ENCODE measurements at places on chromosomes 3 and 15.

DNA sequence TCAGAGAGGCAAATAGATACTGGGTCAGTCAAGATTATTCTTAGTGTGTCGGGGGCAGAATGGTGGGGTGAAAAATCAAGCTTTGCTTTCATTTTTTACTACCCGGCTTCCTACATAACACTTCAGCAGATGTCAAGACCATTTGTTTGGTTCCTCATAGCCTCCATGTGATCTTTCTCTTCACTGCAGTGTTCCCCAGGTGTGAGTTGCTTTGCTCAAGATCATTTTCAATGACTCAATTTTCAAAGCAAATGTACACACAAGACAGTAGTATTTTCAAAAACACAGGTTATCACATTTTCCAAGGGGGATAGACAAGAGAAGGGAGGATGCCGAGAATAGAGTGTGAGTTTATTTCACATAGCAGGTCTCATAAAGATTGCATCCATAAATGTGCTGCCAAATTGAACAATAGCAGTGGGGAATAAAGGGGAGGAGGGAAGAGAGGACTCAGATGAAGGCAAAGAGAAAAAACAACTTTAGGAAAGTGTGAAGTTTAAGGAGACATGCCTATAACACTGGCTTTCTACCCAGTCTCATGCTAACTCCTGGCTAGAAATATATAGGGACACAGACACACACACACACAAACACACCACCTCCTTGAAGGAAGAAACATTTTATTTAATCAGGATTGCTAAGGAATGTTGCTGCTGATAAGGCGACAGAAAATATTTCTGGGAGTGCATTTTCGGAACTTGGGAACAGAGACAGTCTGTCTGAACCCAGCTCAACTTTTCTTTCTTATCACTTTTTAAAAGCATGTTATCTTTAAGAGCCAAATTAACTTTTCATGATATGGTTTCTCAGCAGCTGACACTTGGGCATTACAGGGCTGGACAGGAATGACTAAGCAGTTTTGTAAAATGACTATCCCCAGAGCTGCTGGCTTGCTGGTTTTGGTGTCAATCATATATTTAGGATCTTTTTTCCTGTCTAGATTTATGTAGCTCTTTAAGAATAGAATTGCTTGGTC, 402.4 kb downstream of the RBMS3 start:
- DNase-seq: no peak

- no peak for DNase-seq
Observed at GRCh38 chr3:40765884-40766283, 241.1 kb downstream of the ZNF621 start.

- no peak for DNase-seq
Observed at GRCh38 chr15:38242055-38242454, 10.6 kb upstream of the SPRED1 start.

GRCh38 chr3:106399761-106400160, 530.9 kb upstream of the CBLB start:
- DNase-seq: no peak

DNA sequence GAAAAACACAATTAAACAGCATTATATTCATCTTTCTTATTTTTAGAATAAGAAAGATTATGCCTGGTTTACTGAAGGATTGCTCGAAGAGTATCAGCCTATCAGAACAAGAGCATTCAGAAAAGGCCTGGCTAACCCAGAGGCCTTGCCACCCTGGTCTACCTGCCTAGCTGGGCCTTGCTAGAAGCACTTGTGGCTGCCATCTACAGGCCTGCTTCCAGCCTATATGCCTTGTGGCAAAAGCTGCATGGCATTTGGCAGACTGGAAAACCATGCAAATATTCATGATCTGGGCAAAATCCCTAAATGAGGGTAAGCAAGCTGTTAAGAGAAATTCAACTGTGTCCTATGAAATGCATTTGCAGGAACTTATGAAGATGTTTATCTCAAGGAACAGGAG, 9.3 kb upstream of the ATP13A4 start:
- no peak for DNase-seq

GRCh38 chr15:68552773-68553172, 26.0 kb upstream of the CORO2B start:
- no peak for DNase-seq

DNA sequence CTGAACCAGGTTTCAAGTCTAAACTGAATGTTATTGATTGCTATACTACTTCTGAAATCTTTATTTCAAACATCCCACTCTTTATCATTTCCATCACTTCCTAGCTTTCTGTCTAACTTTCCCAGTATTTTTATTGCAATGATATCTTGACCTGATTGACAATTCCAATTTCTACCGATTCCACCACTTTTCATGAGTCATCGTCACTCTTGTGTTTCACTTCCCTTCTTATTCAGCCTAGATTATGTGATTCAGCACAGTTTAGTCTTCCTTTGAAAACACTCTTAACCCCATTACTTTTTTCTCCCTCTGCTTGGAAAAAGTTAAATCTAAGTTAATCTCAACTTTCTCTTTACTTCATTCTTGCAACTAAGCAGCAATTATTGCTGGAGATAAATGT, 62.6 kb downstream of the SLC7A14 start:
- DNase-seq: no peak

DNA sequence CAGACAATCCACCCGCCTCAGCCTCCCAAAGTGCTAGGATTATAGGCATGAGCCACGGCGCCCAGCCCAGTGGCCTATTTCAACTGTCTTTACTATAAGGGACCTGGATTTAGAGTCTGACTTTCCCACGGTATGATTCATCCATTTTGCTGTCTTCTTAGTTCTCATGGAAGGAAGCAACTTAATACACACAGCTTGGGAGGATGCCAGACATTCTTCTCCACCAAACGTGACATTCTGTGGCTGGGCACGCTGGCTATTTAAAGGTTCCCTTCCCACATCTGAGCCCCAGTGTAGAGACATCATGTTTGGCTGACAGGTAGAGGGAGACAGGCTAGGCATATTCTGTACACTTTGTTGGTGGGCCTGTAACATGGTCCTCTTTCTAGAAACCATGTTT, 26.2 kb downstream of the FAM43A start:
- no peak for DNase-seq

DNA sequence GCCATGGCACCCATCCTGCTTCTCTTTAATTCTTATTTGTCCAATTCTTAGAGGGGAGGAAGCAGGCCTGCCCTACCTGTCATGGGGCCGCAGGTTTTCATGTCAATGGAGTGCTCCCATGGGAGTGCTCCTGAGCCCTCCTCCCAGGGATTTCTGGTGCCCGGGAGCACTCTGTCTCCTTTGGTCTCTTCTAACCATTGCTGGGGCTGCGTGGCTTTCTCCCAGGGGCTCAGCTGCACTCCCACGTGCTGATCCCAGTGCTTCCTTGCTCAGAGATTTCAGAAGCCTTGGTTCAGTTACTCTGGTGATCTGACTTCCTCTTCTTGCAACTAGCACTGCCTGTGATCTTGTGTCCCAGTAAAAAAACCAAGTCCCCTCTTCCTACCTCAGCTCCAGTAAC, 68.0 kb upstream of the ARL8B start:
- no peak for DNase-seq

DNA sequence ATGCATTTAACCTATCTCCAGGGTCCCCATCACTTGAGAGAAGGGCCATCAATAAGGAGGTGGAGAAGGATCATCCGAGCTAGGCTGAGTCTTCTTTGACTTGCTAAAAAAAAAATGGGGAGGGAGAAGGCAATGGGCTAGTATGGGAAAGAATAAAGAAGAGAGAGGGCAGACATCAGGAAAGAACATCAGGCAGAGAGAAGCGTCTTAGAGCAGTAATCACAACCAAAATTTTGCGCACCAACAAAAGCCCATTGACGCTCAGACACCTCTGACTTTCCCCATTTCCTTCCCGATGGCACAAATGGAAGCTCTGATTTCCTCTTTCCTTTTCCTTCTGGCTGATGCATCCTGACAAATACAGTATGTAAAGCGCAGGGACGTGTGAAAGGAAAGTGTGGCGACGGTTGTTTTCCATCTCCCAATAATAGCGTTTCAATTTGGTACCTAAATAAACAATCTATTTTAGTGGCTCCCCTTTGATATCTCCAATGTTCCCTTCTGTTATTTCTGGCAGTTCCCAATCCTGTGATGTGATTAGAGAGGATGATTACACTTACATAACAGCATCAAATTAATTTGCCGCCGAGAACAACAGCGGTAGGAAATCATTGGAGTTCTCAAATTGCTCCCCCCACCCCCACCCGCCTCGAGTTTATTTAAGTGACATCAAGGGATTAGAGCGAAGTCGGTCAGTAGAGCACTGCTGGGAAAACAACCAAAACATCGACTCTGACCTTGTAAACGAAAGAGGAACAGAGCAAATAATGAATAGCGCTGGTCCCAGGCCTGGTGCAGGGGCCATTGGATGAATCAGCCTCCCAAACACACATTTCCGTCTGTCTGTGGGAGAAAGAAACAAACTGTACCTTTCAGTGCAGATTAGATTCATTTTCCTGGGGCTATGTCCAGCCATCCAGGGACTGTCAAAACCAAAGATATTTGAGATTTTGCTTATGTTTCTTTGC, 273.3 kb upstream of the ICE2 start:
- DNase-seq: no peak

GRCh38 chr15:47744973-47745372, 27.7 kb downstream of the SEMA6D start:
- DNase-seq: no peak
